Spinal cord (tissue), 10 donors: ENCODE measurements at places on chromosomes 13 and 19.

DNA sequence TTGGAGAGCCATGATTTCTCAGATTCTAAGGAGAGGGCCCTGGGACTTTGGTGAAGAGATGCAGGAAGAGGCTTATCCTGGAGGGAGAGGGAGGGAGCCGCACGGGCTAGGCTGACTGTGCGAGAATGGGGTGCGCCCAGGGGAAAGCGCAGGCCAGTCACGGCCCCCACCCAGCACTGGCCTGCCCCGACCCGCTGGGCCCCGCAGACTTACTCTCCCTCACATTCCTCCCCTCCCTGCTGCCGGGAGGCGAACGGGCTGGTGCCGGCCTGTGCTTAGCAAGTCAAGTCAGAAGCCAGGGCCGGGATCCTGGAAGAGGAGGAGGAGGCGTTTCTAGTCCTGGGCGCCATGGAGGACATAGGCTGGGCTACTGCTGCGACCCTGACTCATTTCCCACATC, 120.0 kb downstream of the CRYL1 start:
- no peak for DNase-seq

DNA sequence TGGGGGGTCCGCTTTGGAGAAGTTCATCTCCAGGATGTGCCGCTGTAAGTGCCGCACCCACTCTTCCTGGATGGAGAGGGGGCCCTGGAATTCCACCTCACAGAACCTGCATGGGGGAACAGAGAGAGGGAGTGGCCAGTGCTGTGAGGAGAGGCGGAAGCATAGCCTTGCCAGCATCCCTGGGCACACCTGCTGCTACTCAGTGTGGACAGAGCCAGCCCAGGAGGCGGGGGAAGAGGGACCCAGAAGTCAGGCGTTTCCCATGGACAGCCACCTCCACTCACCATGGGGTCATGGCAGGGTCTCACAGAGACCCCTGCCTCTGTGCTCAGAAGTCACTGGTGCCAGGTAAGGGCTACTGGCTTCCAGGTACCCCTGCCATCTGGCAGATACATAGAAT, 4.3 kb upstream of the AKAP8L start:
- no peak for DNase-seq

GRCh38 chr19:18675779-18676178, 7.7 kb upstream of the CRTC1 start:
- no peak for DNase-seq

DNA sequence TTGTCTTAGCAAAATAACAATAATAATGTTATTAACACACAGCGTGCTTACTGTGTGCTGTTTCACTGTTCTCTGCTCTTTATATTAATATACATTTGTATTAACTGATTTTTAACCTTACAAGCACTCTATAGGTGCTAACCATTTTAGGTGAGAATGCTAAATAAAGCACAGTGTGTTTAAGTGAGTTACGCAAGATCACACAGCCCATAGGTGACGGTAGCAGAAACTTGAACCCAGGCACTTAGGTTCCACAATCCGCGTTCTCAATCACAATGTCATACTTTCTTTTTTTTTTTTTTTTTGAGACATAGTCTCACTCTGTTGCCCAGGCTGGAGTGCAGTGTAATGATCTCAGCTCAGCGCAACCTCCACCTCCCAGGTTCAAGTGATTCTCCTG, 5.8 kb downstream of the ZNF30 start:
- no peak for DNase-seq

GRCh38 chr13:98535501-98536354, 41.2 kb downstream of the STK24 start:
- peak; percentile 47 for DNase-seq

GRCh38 chr13:60001889-60002288, 161.8 kb downstream of the DIAPH3 start:
- no peak for DNase-seq

- DNase-seq = no peak
Measured at GRCh38 chr13:20704459-20705069, 1.1 kb downstream of the IL17D start.

- DNase-seq = no peak
Measured at GRCh38 chr13:82248762-82249161, 1633.5 kb downstream of the SLITRK1 start.

DNA sequence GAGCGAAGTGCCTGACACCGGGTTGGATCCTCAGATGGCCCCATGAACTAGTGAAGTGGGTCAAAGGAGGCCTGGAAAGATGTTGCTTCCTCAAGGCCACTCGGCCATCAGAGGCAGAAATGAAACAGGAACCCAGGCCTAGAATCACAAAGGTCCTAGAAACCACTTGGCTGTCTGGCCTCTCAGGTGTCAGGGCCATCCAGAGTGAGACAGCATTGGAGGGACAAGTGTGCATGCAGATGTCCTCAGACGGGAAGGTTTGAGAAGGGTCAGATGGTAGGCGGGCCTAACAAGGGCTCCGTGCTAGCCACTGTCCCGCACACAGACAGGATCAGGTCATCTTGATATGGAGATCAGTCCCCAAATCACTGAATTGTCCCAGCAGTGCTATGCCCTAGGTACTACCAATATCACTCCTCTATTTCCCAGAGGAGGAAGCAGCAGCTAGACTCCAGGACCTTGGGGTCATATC, 14.3 kb downstream of the CCDC97 start:
- DNase-seq = no peak

DNA sequence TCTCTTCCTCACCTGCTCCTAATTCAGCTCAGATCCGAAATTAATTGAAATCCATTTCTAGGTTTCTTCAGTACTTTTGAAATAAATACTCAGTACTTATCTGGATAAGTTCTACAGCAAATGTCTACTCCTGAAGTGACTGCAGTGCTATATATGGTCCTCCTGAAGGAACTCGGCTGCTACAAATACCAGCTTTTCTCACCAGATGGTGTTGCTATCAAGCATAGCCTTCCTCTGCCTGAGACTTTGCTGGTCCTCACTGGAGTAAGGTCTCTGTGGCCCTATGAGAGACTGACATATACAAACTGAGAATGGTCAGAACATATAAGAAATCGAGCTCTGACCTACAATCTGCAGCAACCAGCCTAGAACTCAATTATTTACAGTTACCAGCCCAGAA, 161.6 kb downstream of the NDFIP2 start:
- no peak for DNase-seq

- no peak for DNase-seq
Measured at GRCh38 chr19:33779849-33780248, 16.8 kb upstream of the KCTD15 start.

GRCh38 chr13:30337061-30337610, 29.8 kb upstream of the KATNAL1 start:
- DNase-seq = no peak

DNA sequence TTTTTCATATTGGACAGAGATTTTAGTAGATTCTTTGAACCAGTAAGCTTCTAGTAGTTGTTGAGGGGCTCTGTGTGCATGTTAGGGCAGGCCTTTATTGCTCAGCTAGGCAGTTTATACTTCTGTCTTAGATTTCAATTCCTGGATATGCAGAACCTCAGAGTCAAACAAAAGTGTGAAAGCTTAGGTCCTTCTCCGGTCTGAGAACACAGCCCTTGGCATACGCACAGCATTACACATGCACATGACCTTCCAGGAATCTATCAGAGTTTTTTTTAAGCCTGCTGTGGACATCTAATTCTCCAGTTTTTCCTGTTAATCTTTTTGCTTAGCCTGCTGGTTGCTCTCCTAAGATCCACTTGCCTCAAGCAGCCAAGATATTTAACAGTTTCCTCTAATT, 77.9 kb upstream of the KL start:
- DNase-seq = no peak

GRCh38 chr19:3343619-3344502, 22.5 kb upstream of the NFIC start:
- DNase-seq = no peak

DNA sequence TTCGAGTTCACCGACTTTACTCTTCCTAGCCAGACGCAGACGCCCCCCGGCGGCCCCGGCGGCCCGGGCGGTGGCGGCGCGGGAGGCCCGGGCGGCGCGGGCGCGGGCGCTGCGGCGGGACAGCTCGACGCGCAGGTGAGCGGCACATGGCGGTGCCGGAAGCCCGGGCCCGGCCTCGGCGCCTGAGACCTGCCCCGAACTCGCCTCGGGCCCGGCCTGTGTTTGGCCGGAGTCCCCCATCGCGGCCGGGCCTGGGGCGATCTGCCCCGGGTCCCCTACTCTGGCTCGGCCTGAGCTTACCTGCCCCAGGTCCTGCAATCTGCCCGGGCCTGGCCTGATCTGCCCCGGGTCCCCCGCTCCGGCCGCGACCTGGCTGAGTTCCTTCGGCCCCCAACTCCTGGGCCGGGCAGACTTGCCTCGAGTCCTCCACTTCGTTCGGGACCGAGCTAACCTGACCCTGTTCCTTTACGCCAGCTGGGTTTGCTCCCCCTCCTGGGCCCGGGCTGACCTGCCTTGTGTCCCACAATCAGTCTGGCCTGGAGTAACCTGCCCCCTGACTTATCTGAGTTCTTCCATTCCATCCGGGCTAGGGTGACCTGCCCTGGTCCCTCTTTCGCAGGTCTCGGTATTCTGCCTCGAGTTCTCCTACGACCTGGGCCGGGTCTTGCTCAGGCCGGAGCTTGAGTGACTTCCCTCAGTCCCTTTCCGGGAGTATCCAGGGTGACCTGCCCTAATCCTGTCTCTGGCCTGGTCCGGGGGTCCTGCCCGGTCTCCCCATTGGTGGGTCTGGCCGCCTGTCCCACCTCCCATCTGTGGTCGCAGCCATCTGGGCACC, 764 bp downstream of the UPF1 start:
- no peak for DNase-seq

DNA sequence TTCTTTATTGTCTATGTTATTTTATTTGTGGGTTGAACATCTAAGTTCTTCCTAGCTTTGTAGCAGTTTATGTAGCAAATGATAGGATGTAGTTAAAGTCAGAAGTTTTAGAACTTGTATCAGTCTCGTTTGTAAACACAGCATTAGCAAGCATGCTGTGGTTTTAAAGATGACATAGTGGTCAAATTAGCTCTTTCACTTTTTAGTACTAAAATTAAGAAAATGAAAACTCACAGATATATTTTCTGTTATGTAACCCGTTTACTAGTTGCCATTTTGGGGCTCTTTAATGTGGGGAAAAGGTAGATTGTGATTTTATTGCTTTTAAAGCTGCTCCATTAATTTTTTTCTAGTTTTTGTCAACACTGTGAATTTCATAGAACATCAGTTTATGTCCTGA, 216.5 kb downstream of the PCCA start:
- DNase-seq = no peak

- no peak for DNase-seq
Measured at GRCh38 chr19:16359964-16360363, 35.3 kb downstream of the KLF2 start.

- no peak for DNase-seq
Measured at GRCh38 chr19:504616-505015, 2.7 kb upstream of the TPGS1 start.

- DNase-seq = no peak
Measured at GRCh38 chr13:45817833-45818232, 33.7 kb downstream of the SIAH3 start.

GRCh38 chr13:102580552-102581169, 16.1 kb upstream of the TPP2 start:
- DNase-seq = peak; percentile 93

DNA sequence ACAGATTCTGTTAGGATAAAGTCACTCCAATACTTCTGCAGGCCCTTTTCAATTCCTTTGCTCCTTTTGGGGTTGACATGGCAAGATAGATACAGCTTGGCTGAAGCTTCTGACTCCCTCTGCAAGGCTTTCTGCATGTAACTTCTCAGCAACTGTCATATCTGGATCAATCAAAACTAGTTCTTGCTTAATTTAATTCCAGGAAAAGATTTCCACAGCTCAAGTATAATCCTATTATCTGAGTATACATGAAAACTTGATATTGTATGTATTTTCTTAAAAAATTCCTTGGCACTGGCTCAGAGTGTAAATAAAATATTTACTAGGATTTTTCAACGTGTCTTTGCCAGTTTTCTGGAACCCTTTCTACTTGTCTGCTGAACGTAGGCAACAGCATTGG, 109.6 kb downstream of the STARD13 start:
- no peak for DNase-seq

DNA sequence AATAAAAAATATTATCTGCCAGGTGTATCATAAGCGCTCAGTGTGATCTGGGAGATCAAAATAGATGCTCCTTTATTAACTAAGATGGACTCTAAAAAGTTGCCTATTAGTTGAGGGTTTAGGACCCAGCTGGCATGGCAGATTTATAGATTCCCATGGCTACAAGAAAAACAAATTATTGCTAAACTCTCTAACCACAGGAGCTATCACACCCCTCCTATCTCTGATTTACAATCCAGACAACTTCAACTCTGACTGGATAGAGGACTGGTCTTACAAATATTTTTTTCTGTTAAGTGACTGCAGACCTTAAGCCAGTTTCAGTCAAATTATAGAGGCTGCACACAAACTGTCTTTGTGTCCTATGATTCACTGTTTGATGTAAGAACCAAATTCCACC, 45.4 kb upstream of the MYCBP2 start:
- no peak for DNase-seq

GRCh38 chr19:30734669-30735068, 362.5 kb downstream of the ZNF536 start:
- DNase-seq = no peak

DNA sequence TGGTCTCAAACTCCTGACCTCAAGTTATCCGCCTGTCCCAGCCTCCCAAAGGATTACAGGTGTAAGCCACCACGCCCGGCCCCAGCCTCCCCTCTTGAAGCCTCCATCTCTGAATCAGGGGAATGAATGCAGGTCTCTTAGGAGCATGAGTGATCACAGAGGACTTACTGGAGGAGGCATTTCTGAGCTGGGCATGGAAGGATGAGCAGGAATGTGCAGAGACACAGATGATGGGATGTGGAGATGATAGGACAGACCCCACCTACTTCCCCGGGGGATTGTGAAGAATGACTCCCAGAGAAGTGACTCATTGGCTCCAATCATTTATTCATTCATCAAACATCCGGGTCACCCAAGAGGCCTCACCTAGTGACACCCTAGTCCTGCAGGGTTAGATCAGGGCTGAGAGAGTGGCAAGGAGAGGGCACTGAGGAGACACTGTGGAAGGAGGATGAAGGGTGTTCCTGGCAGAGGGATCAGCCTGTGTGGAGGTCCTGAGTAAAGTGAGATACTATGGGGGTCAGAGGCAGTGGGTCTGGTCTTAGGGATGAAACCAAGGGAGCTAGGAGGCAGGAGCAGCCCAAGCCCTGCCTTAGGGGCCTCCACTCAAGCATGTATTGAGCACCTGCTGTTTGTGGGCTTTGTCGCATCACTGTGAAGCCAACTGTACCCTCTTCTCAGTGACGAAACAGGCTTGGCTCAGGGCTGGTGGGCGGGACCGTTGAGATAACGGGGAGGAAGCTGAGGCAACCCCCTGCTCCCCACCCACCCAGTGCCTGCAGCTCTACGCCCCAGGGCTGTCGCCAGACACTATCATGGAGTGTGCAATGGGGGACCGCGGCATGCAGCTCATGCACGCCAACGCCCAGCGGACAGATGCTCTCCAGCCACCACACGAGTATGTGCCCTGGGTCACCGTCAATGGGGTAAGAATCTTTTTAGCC, 3.0 kb downstream of the IFI30 start:
- DNase-seq = no peak

DNA sequence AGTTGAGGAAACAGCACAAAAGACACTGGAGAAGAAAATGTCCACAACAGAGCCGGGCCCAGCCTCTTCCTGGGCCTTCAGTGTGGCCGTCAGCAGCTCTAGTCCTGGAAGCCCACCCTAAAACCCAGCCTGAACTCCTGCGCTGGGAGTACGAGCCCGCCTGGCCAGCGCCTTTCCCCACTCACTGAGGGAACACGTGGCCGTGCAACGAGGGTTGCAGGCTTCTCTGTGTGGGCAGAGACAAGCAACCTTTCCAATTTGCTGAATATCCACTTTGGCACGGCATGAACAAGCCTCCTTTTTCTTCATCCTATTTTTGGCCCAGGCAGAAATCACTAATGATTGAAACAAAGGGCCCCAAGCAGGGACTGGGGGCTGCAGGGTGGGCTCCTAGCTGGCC, 89.2 kb downstream of the CRYL1 start:
- no peak for DNase-seq

GRCh38 chr19:35315883-35316282, 13.1 kb upstream of the CD22 start:
- peak; percentile 42 for DNase-seq
